ENCODE measurements at places on chromosomes 1 and 21.

- DNase-seq = no peak
Observed at GRCh38 chr1:9078015-9078751, 8.7 kb upstream of the SLC2A5 start.

DNA sequence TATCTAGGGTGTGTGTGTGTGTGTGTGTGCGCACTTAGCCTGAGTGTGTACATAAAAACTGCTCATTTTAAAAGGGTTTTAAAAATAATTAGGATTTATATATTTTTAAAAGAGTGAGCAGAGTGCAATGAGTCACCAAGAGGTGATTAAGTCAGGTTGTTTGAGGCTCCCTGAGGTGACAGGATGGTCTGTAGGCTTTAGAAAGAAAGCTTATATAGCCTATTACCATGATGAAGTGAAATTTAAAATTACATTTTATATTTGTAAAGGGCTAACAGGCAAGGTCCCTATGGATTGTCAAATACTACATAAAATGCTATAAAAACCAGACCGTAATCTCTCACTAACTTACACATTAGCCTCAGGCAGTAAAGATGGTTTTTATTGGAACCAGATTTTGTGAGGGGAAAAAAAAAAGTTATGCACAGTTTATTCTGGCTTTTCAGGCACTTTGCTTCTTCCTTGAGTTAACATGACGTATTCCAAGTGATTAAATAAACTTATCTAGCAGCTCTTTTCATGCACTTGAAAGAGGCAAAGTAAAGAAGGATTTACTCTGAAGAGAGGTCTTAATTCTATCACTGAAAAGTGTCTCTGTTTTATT lies 711.7 kb upstream of the PTBP2 start:
- DNase-seq = no peak

DNA sequence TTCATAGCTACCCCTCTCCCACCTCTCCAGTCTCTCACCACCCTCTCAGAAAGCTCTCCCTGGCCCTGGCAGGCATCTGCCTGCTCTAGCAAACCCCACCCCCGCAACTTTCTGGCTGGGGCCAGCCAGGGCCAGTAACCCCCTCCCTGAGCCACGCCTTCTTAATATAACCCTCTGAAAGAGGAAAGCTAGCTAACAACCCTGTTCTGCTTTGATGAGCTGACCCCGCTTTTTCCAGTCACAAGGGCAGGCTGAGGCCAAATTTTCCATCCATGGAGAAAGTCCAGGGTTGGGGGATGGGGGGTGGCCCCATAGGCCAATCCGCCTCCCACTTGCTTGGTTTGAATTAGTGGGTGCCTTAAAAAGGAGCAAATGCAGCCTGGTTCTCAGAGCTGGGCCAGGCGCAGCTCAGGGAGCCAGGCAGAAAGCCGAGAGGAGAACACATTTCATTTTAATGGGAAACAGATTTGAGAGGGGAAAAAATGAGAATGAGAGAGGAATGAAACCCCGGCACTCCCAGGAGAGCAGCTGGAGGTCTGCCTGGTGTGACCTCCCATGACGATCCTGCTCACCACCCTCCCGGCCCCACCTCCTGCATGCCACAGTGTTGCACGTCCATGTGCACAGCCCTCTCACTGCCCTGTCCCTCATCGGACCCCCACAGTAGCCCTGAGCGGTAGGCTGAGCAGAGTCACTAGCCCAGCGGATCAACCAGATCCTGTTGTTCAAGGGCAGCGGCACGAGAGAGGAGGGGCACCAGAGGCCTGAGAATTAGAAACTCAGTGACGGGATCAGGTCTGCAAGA lies 62.3 kb downstream of the OPTC start:
- peak; percentile 71 for DNase-seq

GRCh38 chr1:157217486-157217885 lies 79.3 kb upstream of the ETV3 start:
- no peak for DNase-seq

GRCh38 chr1:245110406-245110805 lies 44.4 kb upstream of the KIF26B start:
- no peak for DNase-seq

DNA sequence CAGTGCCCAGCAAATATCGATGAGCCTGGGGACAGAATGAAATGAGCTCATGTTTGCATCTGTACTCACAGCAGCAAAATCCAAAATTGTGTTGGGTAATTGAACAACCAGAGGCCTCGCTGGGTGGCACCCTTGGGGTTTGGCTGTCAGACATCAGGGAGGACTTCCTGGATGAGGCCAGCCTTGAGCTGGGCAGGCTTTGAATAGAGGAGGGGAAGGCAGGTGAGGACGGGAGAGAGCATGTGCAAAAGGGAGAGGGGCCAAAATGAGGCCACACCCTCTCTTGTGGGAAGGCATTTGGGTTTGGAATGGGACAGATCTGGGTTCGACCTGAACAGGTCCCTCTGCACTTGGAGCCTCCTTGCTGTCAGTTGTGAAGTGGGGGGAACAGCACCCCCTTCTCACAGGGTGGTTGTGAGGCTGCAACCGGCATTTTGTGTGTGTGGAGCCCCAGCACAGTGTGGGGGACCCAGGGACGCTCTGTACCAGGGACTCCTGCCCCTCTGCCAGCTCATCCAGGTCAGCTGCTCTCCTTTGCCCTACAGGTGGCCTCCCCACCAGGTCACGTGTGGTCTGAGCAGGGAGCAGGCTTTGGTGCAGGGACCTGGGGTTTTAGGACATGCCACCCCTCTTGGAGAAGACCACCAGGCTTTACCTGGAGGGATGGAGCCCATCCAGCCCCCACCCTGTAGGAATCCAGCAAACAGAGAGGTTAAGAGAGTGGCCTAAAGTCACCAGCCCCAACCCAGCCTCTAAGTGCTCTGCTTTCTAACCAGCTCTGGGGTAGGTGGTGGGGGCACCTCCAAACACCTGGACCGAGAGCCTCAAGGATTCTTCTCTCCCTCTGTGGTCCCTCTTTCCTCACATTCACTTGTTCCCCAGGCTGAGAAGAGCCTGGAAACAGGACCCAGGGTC lies 521.8 kb downstream of the PTPRU start:
- no peak for DNase-seq

- DNase-seq = peak; percentile 31
Observed at GRCh38 chr1:42756956-42757891, 9.6 kb downstream of the P3H1 start.

- no peak for DNase-seq
Observed at GRCh38 chr1:68314151-68314780, 81.9 kb upstream of the WLS start.

DNA sequence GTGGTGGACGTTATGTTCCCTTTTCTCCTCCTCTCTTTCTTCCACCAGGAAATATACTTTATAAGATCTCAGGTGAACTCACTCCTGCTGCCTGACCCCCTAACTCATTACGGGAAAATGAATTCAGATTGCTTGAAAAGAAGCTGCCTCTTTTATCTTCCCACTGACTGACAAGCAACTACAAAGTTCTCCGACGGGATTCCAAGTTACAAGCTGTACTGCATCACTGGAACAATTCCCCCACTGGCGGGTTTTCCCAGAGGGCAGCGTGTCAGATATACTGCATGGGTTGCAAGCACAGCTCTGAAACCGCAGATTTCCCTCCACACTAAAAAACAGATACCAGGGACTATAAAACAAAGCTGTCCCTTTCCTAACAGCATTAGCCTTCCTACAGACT lies 390.6 kb downstream of the KCTD3 start:
- DNase-seq = peak; percentile 42

DNA sequence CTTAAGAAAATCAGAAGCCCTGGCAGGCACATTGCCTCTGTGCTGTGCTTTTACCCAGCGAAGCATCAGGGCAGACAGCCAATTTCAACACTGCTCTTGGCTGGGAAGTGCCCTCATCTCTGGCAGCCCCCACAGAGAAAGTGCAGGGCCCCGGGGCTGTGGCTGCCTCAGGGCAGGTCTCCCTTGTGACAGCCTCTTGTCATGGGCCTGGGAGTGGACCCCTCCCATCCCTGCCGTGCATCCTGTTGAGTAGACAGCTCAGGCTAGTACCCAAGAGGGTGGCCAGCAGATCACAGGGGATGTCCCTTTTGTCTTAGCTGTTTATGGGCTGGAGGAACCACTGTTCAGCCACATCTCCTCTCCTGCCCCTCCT lies 23.3 kb downstream of the TTC34 start:
- DNase-seq = no peak

GRCh38 chr1:219798283-219799030 lies 129.9 kb downstream of the SLC30A10 start:
- DNase-seq = no peak

GRCh38 chr1:233518344-233518743 lies 95.6 kb upstream of the KCNK1 start:
- DNase-seq = peak; percentile 46

- DNase-seq = no peak
Observed at GRCh38 chr21:40792691-40793456, 54.1 kb downstream of the DSCAM start.

DNA sequence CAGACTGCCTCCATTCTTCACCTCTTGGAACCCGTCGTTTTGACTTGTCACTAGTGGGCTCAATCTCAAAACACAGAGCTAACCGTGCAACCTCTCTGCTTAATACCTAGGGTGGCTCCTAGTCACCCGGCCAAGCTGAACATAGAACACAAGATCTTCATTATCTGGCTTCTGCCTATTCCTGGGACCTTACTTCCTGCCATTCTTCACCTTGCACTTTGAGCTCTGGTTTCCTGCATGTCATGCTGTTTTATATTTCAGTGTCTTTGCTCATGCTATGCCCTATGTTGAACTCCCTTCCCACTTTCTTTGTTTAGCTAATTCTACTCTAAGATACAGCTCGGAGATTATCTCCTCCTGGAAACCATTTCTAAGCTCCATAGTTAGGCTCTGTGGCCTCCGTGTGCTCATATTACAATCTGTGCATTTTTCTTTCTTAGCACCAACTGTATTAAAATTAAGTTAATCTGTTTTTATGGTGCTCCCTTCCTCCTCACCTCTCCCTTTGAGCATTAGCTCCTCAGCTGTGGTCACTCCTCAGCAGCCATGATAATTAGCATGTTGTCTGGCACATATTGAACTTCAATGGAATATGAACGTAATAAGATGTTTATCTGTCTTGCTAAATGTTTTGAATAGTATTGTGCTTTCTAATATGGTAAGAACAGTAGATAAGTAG lies 13.1 kb downstream of the GPSM2 start:
- no peak for DNase-seq

- DNase-seq = no peak
Observed at GRCh38 chr1:145701306-145701862, 5.8 kb downstream of the PDZK1 start.

DNA sequence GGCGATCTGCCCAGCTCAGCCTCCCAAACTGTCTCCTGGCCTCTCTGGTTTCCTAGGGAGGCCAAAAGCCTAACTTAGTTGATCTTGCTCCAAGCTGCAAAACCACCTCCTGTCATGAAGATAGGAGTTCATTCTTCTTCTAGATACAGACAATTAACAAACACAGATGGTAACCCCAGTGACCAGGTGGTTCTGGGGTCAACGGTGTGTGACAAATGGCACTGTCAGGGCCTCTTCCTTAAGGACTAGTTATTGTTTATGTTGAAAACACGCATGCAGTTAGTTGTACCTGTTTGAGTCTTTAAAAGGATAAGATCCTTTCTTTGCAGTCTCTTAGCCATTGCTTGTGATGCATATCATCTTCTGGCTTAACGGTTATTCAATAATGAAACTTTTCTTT lies 4.6 kb upstream of the UMODL1 start:
- DNase-seq = no peak

- DNase-seq = no peak
Observed at GRCh38 chr1:103327054-103327719, 198.3 kb upstream of the RNPC3 start.

- no peak for DNase-seq
Observed at GRCh38 chr1:6348511-6349191, 44.9 kb downstream of the ACOT7 start.

DNA sequence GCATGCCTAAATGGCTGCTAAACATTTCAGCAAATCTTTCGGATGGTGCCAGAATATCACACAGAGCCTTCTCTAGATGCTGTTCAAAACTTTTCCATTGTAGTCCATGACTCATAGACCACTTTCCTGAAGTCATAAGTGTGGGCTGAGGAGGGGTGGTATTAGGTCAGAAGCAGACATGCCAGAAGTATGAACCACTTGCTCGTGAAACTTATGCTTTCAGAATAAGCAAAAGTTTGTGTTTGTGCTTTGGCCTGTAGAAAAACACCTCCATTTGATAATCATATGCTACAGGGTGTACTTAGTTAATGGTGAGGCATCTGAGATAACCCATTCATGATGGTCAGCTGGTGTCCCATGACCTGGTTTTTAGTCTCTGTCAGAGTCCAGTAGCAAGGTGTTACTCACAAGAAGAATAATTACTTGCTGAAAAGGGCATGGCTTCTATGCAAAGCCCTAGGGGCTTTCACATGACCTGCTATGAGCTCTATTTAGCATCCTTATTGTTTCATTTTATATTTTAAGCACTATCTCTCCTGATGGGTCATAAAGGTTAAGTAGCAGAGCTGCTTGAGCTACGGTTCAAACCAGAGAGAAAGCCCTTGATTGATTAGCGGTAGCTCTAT lies 183.1 kb upstream of the IVNS1ABP start:
- no peak for DNase-seq

DNA sequence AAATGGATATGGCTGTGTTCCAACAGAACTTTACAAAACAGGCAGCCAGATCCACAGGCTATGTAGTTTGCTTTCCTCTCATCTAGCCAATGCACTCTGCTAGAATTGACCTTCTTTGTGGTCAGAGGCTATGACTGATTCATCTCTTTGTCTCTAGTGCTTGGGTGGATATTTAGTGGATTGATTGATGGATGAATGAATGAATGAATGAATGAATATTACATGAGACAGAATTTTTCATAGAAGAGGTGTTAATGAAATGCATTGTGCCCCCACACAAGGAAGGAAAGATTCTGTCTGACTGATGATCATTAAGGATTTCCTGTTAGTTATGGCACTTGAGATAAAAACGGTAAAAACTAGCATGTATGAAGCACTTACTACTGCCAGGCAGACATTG lies 50.5 kb upstream of the ZYG11A start:
- no peak for DNase-seq

DNA sequence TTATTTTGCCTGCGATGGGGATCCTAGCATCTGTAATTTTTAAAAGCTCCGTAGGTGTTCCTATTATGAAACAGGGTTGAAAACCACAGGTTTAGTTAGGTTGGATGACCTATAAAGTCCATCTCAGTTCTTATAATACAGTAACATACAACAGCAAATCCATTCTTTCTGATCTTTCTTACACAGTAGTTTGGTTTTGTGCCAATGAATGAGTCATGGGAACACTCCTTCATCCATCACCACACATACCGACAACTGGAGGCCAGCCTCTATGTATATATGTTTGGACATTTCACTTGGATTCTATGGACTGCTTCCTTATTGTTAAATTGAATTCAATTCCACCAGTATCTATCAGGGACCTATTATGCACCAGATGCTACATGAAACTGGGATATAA lies 118.4 kb upstream of the L1TD1 start:
- DNase-seq = no peak

DNA sequence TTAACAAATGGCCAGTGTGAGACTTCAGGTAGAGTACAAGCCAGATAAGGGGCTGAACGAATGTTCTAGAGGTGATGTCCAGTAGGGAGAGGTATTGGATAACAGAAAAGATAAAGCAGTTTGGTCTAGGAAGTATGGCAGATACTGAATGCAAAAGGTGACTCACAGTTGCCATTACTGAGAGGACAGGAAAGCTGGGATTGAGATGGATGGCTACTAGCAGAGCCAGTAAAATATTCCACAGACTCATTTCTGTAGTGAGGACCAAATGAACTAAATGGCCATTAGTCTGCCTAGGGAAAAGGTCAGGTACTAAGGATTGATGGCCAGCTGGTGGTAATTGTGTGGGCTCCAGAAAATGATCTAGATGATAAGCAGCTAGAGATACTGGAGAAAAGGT lies 11.5 kb downstream of the MACO1 start:
- DNase-seq = no peak
